NCI-H2107 (cell line): ENCODE measurements at places on chromosomes 12 and 14.
A peak's percentile ranks its signal among the peaks of the same experiment; 100 is the strongest.

- DNase-seq, result no peak
These were observed 212.8 kb upstream of the KITLG start for GRCh38 chr12:88793096-88793495.

DNA sequence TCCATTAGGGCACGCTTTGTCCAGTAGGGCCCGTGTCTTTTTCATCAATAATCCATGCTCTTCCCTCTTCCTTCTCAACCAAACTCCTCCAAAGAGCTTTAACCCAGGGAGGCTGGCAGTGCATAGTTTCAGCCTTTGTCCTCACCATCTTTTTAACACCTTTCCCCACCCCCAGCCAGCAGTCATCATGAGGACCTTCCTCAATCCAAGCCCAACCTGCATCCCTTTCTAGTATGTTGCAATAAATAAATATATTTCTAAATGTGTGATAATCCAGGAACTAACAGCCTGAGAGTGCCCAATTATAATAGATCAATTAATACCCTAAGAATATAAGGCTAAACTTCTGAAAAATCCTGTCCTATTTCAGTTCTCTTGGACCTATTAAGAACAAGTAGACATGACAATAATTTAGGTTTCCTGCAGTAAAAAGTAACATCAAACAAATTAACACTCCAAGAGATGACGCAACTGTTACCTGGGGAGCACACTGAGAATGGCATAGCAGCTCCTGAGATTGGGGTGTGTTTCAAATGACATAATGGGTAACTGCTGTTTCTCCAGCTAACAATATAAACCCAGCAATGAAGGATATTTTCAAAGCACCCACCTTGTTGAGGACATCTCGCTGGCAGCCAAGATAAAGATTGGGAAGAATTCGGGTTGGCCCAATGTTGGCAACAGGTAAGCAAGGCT lies 62.6 kb downstream of the DUSP16 start:
- DNase-seq, result no peak

- DNase-seq, result no peak
These were observed 210.1 kb downstream of the TMEM132D start for GRCh38 chr12:129693731-129694130.

GRCh38 chr14:102223682-102224081 lies 81.3 kb downstream of the MOK start:
- DNase-seq, result no peak

DNA sequence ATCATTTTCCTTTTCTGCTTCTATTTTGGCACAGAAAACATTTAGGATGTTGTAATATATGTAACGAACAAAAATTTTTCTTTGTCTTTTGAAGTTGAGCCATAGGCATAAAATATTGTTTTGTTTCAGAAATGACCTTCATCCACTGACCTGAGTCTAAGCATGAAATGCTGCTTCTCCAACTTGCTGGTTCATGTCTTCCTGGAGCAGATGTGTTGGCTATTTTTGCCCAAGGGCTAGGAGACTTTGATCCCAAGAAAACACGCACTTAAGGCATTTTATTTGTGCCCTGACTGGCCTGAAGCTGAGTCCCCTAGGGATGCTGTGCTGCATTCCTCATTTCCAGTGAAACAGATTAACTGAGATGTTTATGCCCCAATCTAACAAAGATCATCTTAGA lies 27.2 kb upstream of the ALG10B start:
- no peak for DNase-seq

DNA sequence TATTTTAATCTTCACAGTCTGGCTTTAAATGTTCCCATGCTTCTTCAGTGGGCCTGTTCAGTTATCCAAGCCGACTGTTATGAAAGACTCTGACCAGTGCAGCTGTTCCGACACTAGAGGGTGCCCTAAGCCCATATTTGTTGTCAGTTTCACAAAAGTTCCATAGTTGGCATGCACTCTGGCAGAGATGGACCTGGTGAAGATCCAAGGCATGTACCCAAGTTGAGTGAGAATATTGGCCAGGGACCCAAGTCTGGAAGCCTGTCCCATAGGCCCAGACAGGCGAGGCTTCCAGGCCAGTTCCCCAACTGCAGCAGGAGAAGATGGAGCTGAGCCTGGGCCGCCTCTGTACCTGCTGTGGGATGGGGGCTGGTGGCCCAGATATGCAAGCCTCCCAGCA lies 27.4 kb upstream of the GUCY2C start:
- no peak for DNase-seq

GRCh38 chr12:7989827-7990491 lies 42.6 kb upstream of the FOXJ2 start:
- no peak for DNase-seq

DNA sequence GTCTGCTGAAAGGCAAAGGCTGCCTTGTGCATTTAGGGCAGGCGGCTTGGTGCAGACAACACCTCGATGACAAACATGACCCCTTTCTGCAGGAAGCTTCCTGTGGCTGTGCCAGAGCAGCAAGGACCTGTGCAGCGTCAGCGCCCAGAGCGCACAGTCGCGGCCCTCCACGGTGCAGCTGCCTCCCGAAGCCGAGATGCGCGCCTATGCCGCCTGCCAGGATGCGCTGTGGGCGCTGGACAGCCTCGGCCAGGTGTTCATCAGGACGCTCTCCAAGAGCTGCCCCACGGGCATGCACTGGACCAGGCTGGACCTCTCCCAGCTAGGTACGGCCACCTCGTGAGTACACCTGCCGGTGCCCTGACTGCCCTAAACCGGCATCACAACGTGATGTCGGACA lies 57.3 kb downstream of the ANKRD9 start:
- DNase-seq, result no peak

DNA sequence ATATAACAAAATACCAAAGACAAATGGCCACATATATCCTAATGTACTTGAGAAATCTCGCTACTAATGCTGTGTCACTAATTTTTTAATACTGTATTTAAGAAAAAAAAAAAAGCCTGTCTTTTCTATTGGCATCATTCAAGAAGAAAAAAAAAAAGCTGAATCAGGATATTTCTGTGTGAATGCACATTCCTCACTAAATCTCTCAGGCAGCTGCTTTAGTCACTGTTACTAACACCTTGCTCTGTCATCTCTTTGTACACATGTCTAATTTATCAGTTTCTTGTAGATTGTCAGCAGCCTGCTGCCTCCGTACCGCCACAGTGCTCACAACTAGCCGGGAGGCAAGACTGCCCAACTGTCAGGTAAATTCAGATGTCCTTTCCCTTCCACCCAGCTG lies 32.0 kb upstream of the FGD4 start:
- no peak for DNase-seq

DNA sequence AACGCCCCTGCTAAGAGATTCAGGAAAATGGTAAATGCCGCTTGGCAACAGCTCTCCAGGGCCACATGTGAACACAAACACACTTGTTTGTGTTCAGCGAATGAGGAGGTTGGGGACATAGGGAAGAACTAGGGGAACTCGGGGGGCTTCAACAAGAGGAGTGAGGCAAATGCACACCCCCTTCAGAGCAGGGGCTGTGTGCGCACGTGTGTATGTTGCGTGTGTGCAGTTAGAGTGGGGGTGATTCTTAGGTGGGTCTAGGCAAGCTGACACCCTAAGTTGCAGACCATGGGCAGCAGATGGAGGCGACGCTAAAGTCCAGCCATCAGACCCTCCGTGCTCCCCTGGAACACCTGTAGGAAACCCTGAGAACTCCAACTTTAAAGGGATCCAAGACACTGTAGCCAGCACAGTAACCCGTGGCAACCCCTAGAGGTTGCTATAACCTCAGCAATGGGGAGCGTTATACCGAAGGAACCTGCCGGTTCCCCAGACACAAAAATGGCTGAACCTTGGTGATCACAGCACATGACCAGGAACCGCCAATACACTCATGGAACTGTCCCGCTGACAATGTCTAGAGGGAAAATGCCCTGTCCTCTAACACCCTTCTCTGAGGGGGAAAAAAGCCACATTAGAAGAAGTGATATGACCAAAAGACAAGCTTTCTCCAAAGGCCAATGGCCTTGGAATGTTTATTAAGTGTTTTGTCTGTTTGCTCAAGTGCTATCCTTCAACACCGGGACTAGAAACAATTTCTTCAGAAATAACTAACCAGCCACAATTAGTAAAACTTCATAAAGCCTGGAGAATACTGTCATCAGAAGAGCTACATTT lies 86.5 kb upstream of the CEP83 start:
- DNase-seq, result peak; percentile 6

DNA sequence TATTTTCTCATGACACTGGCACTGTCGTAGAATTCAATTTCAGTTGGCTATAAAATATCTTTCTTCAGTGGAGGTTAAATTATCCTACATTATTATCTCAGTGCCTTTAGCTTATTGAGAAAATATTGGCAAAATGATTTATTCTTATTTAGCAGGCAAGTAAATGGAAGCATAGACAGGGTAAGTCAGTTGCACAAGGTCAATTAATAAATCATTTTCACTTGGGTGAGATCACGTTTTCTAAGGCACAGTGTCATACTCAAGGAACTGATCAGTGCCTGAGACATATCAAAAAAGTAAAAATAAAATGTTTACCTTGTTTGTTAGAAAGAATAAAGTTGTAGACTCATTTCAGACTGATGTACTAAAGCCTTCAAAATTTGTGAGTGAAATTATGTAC lies 95.0 kb downstream of the ACSS3 start:
- DNase-seq, result no peak

DNA sequence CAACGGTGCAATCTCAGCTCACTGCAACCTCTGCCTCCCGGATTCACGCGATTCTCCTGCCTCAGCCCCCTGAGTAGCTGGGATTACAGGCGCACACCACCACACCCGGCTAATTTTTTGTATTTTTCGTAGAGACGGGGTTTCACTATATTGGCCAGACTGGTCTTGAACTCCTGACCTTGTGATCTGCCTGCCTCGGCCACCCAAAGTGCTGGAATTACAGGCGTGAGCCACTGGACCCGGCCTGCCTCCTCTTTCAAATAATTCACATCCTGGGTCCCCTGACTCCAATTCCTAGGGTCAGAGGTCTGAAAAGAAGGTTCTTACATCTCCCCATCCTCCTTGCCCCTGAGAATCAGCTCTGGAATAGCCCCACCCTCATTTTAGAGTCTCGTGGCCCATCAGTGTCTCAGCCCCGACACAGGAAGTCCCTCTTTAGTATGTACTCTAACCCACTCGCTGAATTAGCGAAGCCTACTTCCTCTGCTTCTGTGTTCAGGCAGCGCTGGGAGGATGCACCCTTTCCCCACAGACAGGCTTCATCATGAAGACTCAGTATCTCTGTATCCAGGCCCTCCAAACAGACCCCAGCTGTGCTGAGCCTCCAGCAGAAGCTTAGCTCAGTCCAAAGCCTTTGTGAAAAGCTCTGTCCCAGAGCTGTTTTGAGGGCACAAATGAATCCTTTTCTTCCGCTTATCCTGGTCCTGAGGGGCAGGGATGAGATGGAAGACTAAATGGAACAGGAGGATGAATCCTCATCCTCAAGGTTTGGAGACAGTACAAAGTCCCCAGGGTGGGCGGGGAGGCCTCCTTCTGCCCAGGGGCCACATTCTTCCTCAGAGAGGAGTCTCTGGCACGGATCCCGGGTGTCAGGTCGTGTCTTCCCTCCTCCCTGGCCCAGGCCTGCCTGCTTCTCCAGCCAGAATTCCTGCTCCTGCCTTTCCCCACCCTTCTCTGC lies 3.5 kb downstream of the LPAR5 start:
- no peak for DNase-seq

- DNase-seq, result peak; percentile 49
These were observed 203.1 kb downstream of the CALM1 start for GRCh38 chr14:90599748-90600507.

DNA sequence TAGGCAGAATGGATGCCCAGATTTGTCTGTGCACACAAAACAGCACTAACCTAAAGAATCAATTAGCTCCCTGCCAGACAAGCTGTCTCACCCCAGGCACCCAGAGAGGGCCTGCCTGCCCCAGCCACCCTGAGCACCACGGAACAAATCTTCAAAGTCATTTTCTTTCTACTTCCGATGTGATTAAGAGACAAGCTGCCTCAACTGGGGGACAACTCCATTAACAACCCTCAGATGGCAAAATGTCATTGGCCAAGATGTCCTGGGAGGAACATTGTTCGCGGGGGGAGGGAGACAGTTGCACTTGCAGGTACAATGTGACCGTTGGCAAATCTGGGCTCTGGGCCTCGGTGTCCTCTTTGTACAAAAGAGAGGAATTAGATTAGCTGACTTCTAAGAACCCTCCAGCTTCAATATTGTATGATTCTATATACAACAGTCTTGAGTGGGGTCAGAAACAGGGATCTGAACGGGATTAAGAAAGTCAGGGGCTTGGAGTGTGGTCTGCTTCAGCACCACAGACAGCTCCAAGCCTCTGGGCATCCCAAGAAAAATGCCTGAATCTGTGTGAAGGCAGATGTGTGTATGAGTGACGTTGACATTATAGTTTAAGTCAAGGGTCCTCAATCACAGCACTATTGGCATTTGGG lies 42.8 kb upstream of the CMKLR1 start:
- no peak for DNase-seq

DNA sequence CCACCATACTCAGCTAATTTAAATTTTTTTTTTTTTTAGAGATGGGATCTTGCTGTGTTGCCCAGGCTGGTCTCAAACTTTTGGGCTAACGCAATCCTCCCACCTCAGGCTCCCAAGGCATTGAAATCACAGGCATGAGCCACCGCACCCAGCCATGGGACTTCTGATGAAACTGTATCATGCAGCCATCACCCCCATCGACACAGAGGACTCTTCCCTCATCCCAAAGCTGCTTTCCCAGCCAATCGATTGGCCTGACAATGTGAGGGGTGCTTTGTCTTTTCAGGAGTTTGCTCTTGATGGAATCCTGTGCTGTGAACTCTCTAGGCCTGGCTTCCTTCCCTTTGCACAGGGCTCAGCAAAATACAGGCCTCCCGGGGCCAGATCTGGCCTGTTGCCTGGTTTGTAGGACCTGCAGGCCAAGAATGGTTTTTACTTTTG lies 59.6 kb upstream of the NCOR2 start:
- no peak for DNase-seq

- no peak for DNase-seq
These were observed 804 bp downstream of the USP15 start for GRCh38 chr12:62260733-62261683.

DNA sequence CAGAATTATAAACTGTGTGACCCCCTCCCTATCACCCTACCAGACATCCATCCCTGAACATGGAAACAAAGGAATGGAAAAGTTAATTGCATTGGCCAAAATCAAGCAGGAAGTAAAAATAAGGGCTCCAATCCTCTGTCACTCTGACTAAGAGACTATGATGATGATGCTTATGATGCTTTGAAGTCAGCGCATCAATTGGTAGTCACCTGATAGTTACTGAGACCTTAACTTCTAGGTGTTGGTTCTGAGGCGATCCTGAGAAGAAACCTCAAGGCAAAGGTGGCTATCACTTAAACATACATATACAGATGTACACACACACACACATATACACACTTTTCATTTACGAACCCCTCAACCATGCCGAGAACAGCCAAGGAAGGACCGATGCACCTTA lies 6.6 kb downstream of the ITPR2 start:
- no peak for DNase-seq

DNA sequence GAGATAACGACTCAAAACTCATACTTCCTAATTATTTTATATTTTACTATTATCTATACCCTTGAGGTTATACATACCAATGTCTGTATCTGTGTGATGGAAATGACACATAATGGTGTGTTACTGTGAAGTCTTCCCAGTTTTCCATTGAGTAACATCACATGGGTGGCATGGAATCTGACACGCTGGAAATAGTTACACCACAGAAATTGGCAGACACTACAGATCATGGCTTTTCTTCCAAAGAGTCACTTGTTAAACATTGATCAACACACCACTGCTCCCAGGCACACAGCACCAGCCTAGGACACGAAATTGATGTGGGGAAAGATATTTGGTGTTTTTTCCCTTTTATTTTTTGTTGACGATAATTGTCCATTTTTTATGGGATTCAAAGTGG lies 33.0 kb upstream of the VWF start:
- DNase-seq, result no peak
